ENCODE measurements at places on chromosomes 2 and 18.

DNA sequence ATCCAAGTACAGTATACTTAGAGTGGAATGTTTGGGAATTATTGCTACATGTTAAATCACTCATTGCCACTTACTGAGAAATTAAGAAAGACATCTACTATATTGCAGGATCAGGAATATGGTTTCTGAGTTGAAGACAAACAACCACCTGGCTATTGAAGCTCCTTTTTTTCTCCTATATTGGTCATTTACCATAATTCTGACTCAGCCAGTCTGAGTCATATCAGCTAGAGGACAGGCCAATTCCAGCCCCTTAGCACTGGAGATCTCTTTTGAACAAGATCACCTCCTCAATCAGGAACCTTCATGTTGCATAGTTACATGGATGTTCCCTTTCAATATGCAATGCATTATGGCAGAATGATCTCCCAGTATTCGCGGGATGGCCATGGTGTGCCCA is 42.7 kb upstream of the CDH19 start:
- DNase-seq: no peak

DNA sequence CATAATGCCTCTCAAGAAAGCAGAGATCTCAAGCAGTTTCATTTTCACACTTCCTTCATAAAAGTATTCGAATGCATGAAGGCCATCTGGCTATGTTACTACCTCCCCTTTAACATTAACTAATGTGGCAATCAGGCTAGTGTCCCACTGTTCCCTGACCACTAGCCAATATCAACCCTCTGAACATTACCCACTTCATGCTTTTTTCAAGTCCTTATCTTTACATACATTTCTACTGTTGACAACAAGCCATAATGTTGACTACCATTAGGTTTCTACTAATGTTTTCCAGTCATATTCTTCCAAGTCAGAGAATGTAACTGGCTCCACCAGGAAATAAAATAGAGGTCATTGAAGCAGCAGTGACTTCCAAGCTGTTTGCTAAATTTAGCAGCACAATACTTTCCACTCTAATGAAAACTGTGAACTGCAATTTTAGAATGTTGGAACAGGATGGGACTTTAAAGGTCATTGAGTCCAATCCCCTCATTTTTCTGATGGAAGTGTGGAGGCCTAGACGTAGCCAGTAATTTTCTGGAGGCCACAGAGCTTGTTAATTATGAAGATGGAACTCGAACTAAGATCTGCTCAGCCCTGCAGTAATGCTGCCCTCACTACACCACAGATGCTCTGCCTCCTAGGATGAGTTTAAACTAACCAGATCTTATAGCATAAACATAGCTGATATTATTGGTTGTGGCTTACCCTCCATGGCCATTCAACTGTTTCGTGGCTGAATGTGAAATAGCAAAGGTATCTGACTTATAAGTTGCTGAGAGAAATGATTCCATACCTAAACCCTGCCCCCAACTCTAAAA is 630 bp upstream of the PPP1R1C start:
- no peak for DNase-seq

- no peak for DNase-seq
Observed at GRCh38 chr2:36653155-36653554, 43.4 kb upstream of the VIT start.

DNA sequence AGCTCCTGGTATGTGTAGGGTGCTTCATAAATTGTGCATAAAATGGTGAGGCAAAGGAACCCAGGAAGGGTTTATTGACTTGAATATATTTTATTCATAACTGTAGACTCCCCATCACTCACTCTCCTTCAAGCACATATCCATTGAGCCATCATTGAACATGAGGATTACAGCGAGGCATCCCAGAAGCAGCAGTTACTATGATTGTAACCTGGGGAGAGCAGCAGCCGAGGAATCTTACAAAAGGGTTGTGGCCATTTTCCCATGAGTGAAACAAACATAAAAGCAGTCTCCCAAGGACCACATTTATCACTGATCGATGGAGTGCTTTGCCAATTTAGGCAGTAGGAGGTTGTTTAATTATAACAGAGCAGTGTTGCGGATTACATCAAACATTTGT is 183.4 kb downstream of the NCK2 start:
- no peak for DNase-seq

DNA sequence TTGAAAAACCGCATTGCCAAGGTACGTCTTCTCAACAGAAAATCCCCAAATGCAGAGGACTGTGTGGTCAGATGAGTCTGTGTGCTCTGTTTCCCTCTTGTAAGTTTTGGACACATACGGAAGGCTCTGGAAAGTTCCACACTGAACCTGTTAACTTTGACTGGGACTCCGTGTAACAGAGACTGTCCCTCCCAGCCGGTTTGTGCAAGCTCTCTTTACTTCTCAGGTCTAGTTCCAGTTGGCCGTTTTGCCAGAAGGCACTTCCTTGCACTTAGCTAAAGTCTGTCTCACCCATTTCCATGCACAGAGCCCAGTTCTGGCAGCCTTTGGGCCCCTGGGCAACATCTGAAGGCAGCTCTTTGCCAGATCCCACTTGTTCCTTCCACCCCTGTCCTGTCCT is 22.0 kb downstream of the EFHD1 start:
- no peak for DNase-seq

GRCh38 chr2:212154477-212154878 is 384.1 kb downstream of the ERBB4 start:
- no peak for DNase-seq

All from stimulated activated naive CD8-positive, alpha-beta T cell treated with anti-CD3 and anti-CD28 coated beads, Interleukin-15, Interleukin-2, amounts not matched to agents 100 U/mL and 50 U/mL, for 24 hours (primary cell).